Keratinocyte (primary cell): ENCODE measurements at places on chromosomes 3 and 15.

DNA sequence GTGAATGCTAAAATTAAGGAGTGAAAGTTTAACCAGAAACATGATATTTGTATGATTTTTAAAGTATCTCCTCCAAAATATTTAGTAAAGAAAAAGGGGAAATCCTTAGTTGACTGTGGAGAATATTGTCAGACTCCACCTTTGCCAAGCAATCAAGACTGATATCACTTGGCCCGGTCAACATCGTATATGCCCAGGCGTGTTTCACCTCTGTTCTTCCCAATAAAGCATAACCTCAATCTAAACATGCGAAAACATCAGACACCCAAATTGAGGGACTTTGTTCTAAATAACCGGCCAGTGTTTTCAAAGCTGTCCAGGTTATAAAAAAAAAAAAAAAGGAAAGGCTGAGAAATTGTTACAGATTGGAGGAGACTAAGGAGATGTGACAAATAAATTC is 54.2 kb upstream of the PPP4R2 start:
- no peak for DNase-seq

DNA sequence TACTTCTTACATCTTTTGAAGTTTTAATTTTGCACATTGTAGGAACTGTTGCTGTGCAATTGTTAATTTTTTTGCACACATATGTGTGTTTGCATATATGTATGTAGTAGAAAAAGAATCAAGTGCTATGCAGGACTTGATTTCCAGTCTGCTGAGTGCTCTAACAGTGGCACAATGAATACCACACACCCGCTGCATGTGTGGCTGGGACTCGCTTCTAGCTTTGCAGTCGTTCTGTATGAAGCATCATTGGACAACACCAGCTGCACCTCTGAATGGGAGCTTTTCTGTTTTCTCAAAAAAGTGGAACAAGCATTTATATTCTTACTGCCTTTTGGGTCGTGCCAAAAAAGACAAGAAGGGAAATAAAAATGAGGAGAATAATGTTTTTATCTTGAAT is 564.7 kb downstream of the FOXP1 start:
- DNase-seq: no peak

GRCh38 chr3:153050978-153051377 is 111.0 kb upstream of the RAP2B start:
- no peak for DNase-seq

GRCh38 chr15:64634027-64634426 is 141.4 kb downstream of the RBPMS2 start:
- no peak for DNase-seq

DNA sequence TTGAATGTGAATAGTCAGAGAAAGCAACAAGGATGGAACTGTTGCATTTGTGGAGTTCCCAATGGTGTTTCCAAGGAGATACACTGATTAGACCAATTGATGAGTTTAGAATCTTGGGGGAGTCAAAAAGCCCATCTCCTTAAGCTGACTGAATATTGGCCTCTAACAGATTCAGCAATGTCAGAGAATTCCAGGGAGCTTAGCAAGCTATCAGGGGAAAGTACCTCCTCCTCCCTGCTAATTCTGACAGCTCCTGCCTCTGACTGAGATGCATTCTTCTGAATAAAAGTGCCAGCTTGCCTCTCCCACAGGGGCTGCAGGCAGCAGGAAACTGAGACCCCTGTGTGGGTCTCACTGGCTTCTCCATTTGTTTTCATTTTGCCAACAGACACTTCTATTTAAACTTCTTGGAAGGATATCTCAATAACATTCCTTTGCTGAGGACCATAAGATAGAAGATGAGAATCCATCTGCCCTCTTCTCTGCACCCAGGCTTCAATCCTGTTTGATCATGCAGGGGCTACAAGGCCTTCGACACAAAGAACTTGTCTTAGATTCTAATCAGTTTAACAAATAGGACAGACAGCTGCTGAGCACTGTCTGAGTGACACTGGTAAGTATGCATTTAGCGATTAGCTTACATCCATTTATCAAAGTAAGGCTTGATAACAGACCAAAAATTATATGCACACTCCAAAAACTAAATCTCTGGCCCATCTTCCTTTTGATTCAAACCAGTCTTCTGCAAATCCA is 1080.8 kb downstream of the TUSC7 start:
- DNase-seq: no peak
